ENCODE measurements at places on chromosomes 6 and 20. TPM values are rescaled to one million over a fixed set of nuclear protein-coding genes. Genes with fewer than 3 reads are reported as not detected.

GRCh38 chr6:110720066-110720465 is 95.2 kb downstream of the CDK19 start:
- no peak for DNase-seq

- no peak for DNase-seq
Measured at GRCh38 chr6:149306967-149307366, 10.5 kb upstream of the TAB2 start.

DNA sequence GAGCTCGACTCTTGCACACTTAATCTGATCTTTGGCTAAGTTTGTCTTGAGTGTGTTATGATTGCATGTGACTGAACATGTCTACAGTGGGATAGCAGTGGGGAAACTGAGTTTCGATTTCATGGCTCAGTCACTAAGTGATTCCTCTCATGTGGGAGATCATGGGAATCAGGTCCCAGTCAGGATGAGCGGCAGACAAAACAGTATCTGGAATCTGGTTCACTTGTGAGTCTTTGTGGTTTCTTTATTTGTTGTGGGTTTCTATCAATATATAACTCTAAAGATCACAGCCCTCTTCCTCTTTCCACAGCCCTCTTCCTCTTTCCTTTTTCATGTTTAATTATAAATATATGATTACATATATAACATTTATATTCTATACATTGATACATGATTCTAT is 4.0 kb downstream of the RPP21 start:
- no peak for DNase-seq

DNA sequence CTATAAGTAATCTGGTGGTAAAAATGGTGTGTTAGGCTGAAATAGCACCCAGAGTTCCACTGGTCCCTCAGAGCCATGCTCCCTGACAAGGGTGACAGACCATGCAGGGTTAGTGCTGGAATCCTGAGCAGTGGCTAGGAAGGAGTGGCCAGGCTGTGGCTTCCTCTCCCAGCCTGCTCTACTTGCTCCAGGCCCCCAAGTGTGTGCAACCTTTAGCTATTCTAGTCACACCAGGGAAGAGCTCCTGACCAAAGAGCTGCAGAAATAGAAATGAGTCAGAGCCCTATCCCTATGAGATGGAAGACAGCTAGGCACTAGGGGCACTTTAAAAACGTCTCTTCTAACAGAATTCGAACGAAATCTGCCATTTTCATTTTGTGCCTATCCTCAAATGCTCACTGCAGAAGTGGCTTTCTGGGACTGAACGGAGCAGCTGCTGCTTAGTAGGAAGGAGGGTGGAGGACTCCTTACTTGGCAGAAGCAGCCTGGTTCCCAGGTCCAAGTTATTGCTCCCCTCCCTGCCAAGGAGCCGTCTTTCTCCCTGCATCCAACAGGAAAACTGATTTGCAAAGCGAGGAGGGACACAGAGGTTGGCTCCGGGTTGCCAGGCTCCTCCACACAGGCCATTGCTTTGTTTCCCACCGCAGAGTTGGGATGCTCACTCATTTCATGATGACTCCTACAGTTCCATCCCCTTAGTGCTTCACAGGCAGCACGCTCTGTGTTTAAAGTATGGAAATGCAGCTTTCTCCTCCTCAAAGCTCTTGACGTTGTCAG is 754.5 kb downstream of the C6orf118 start:
- no peak for DNase-seq

- no peak for DNase-seq
Measured at GRCh38 chr20:40942006-40942405, 86.6 kb upstream of the TOP1 start.

DNA sequence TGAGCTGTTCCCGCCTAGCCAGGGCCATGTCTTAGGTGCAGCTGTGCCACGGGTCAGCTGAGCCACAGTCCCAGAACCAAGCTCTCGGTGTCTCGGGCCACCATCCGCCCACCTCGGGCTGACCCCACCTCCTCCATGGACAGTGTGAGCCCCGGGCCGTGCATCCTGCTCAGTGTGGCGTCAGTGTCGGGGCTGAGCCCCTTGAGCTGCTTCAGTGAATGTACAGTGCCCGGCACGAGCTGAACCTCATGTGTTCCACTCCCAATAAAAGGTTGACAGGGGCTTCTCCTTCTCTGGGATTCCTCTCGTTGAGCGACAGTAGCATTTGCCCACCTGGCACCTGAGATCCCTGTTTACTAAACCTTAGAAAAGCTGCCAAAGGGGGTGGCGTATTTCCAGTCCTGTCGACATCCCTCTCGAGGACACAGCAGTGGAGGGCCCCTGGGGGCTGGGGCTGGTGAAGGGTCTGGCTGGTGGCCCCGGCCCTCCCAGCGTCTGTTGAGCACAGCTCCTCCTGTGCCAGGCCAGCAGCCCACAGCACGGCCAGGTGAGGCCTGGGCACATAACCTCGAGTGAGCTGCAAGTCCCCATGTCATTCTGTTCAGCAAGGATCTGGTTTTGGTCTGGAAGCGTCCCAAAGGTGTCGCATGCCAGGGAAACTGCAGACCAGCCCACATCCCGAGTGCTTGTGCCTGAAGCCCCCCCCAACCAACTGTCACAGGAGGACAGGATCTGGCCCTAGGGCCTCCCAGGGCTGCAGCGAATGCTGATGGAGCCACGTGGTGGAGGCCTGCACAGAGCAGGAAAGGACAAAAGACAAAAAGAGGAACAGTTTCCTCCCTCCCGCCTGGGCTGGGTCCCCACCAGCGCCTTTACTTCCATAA is 21.2 kb upstream of the PYGB start:
- no peak for DNase-seq

DNA sequence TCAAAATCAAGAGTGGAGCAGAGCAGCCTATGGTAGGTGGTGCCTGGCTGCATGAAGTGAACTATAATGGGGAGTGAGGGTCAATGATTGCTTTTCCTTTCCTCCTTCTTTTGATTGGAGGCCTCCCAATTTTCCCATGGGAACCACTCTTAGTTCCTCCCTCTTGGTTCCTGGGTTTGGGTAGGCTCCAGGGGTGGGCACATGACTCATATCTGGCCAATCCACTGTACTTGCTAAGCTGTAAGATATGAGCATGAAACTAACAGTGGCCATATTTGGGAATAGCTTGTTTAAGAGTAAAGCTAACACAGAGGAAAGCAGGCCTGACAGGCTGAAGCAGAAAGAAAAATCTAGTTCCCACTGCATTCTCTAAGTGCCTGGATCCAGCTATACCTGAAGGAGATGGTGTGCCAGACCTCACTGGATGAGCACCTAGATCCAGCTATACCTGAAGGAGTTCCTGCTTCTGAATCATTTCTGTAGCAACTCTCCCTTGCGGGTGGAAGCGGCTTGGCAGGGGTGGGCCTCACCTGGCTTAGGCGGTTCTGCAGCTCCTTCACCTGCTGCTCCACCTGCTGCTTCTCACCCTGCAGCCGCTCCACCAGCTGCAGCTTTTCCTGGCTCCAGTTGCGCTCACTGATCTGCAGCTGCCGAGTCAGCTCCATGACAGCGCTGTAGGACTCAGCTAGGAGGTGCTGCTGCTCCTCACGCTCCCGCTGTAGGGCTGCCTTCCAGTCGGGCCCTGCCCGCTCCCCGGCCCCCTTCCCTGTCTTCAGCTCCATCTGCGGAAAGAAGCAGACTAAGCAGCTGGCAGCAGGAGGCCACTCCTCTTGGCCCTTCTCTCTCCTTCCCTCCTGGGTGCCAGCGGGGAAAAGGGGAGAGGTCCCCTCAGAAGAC is 29.0 kb upstream of the DSN1 start:
- DNase-seq, result no peak

- DNase-seq, result no peak
Measured at GRCh38 chr6:39887692-39888450, 46.4 kb downstream of the MOCS1 start.

DNA sequence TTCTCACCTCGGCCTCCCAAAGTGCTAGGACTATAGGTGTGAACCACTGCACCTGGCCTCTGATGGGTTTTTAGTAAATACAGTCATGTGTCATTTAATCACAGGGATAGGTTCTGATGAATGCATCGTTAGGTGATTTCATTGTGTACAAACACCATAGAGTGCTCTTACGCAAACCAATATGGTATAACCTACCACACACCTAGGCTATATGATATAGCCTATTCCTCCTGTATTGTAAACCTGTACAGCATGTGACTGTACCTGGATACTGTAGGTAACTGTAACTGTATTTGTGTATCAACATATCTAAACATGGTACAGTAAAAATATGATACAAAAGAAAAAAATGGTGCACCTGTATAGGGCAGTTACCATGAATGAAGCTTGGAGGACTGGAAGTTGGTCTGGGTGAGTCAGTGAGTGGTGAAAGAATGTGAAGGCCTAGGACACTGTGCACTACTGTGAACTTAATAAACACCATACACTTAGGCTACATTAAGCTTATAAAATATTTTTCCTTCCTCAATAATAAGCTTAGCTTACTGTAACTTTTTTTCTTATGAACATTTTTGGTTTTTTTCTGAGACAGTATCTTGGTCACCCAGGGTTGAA is 10.0 kb downstream of the BICRAL start:
- DNase-seq, result no peak

DNA sequence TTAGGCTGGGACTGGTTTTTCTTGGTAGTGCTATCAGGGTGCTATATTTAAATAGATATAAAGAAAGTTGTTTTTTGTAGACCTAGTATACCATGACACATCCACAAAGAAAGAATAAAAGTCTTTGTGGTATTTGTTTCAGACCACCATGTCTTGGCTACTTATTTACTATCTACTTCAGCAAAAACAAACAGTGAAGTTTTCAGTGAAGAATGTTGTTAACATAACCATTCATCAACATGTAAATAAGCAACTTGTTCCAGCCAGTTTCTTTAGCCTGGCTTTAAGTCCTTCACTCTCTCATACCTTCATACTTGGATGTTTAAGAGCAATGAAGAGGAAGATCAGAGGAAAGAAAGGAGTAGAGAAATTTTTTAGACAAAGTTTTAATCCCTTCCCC is 624.1 kb downstream of the CD109 start:
- no peak for DNase-seq

- DNase-seq, result no peak
Measured at GRCh38 chr6:39388606-39389483, 66.3 kb upstream of the KCNK16 start.

- DNase-seq, result no peak
Measured at GRCh38 chr6:39905640-39905975, 28.7 kb downstream of the MOCS1 start.

DNA sequence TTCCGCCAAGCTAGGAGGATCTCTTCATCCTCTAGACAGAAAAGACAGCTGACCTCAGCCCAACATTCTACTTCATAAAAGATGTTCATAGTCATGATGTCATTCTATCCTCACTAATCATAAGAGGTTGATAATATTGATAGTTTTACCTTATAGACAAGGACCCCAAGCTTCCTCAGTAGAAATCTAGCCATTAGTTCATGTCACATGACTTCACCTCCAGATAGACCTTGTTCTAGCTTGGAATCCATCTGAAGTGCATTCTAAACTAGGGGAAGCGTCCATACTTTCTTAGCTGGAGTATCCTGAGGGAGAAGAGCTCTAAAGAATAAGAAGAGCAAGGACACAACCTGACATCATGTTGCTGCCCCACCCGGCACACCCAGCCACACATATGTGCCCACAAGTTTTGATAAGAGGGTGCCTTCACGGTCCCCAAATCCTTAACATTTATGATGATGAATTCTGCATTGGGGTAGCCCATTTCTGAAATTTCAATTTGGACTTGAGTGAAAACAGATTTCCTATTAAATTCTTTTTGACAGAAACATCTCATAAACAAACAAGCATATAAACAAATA is 292.5 kb upstream of the STXBP5 start:
- DNase-seq, result no peak

- DNase-seq, result no peak
Measured at GRCh38 chr6:52394251-52394666, 25.9 kb upstream of the EFHC1 start.

DNA sequence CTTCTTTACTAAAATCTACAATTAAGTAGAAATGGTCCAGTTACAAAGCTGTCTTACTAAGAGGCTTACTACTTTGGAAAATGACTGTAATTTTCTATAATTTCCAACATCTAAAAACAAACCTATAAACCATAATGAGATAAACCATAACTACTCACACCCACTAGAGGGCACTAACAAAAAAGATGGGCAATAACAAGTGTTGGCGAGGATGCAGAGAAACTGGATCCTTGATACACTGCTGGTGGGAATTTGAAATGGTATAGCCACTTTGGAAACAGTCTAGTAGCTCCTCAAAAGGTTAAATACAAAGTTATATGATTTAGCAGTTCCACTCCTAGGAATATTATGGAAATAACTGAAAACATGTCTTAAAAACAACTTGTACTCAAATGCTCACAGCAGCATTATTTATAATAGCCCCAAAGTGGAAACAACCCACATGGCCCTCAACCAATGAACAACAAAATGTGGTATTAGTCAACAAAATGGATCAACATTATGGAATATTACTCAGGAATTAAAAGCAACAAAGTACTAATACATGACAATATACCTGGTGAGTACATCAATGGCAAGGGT is 50.6 kb downstream of the GJA10 start:
- DNase-seq, result no peak

GRCh38 chr6:3118353-3119039 is at the start of gene BPHL:
Gene BPHL, plus strand, starts transcription at chr6:3118711. Its CDS starts 30 bp downstream, at chr6:3118741.
- peak; percentile 99 for DNase-seq

DNA sequence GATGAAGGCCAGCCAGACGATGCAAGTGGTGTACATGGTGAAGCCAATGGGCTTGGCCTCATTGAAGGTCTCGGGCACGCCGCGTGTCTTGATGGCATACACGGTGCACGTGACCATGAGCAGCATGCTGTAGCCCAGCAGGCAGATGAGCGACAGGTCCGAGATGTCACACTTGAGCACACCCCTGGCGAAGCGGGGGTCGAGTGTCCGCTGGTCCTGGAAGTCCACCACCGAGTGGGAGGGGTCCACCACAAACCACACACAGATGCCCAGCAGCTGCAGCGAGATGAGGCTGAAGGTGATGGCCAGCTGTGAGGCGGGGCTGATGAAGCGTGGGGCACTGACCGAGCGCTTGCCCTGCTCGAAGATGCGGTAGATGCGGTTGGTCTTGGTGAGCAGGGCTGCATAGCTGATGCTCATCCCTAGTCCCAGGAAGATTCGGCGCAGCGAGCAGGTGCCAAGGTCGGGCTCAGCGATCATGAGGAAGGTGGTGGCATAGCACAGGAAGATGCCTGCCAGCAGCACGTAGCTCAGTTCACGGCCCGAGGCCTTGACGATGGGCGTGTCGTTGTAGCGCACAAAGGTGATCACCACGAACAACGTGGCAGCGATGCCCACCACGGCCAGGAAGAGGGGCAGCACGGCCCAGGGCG is 110.1 kb downstream of the GRM4 start:
- no peak for DNase-seq

ROMO1 gene
- 131 TPM for total RNA-seq

LINC00237 gene
- not detected for total RNA-seq

UBE2J1 gene
- total RNA-seq, result 30.6 TPM

GCM1 gene
- total RNA-seq, result not detected

TUBB2B gene
- total RNA-seq, result 37.8 TPM

Data from type B pancreatic cell (in vitro differentiated cells).